G401 (cell line): ENCODE measurements at places on chromosomes 6 and 20.

DNA sequence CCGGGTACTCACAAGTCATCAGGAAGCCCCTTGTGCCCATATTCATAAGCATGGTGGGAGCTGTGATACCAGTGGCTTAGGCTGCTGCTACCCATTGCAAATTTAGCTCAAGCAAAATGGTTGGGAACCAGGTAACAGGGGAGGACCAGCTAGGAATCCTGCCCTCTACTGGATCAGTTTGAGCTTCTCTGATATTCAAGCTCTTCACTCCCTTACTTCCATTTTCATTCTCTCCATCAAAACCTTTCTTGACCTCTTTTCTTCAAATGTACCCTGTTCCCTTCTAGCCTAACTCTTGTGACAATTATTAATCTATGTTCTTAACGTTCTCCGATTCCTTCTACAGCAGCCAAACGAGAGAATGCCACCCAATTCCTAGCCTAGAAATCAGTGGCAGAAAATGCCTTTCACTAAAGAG lies 9.7 kb downstream of the NOL7 start:
- DNase-seq, result peak; percentile 51

GRCh38 chr6:12973386-12973785 lies 256.8 kb downstream of the PHACTR1 start:
- no peak for DNase-seq

- DNase-seq, result no peak
These were observed 608.4 kb downstream of the PTPRT start for GRCh38 chr20:42581311-42581710.

- DNase-seq, result no peak
These were observed 87.1 kb downstream of the TMEM242 start for GRCh38 chr6:157236040-157236725.

GRCh38 chr6:136037242-136037875 lies 185.9 kb downstream of the PDE7B start:
- no peak for DNase-seq
